ENCODE measurements at places on chromosomes 5 and 9.

GRCh38 chr5:125413496-125414274 is 667.2 kb upstream of the ZNF608 start:
- no peak for DNase-seq

- DNase-seq, result no peak
These were observed 841.2 kb upstream of the DMAC1 start for GRCh38 chr9:8640761-8641160.

DNA sequence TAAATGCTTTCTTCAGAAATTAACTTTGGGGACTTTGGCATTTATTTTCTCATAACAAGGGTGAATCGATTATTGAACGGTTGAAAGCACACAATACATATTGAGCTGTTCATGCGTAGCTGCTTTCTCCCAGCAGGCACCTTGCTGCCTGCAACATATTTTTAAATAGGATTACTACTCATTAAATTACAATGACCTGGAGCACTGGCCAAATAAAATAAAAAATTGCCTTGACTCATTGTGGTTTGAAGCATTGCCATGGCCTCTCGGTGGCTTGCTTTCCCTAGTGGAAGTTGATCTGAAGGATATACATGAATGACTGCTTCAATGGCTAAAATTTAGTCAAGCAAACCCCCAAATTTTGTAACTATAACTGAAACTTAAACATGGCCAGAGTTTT is 181.6 kb upstream of the NUDT12 start:
- peak; percentile 66 for DNase-seq

- DNase-seq, result no peak
These were observed 7.1 kb downstream of the NFX1 start for GRCh38 chr9:33297432-33297831.

GRCh38 chr5:116989995-116990394 is 415.4 kb upstream of the SEMA6A start:
- no peak for DNase-seq

- peak; percentile 24 for DNase-seq
These were observed 5.2 kb downstream of the IL13 start for GRCh38 chr5:132662925-132663770.

DNA sequence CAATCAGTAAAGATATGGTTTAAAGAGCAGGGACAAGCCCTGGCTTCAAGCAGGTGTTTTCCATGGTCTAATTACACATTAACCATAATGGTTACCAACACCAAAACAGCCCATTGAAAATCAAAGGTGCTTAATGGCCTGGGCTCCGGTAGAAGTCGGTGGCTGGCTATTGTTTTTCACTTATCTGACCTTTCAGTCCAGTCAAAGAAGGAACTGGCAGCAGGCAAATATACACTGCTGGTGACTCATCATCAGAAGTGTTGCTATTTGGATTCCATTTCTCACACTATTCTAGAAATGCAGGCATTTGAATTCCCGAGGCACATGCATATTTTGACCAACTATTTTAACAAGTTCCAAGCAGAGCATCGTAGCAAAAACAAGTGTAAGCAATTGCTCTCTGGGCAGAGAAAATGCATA is 26.3 kb upstream of the GABRP start:
- DNase-seq, result peak; percentile 71

- no peak for DNase-seq
These were observed 42.8 kb downstream of the EXD3 start for GRCh38 chr9:137380171-137380570.

DNA sequence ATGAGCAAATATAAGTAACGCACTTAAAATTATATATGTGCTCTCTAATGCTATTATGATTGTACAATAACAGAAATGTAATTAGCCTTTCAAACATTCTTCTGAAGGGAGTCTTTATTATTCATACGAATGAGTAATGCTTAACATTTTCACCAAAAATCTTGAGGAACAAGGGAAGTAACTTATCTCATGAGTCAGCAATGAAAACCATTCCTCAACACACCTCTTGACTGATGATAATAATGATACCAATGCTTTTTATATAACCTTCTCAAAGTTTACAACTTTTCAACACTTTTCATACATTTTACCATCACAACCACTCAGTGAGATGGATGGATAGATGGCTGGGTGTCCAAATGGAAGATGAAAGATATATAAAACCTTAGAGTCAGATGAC is 369.3 kb downstream of the BNC2 start:
- DNase-seq, result peak; percentile 84

DNA sequence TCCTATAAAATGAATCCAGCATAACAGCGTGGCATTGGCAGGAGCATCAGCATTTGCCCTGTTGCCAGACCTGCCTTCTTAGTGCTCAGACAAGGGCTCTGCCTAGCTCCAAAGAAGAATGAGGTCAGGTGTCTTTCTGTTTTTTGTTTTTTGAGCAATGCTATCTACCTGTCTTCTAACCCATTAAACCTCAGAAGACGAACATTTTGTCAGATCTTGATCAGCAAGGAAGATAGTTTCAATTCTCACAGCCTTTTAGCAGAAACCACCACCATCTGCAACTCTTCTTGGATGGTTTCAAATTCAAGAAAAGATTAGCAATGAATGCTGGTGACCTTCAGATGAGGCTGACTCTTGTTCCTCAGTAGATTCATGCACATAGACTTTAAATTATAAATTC is 103.5 kb upstream of the IQGAP2 start:
- DNase-seq, result no peak

GRCh38 chr9:27335075-27335474 is 38.1 kb upstream of the EQTN start:
- DNase-seq, result no peak

DNA sequence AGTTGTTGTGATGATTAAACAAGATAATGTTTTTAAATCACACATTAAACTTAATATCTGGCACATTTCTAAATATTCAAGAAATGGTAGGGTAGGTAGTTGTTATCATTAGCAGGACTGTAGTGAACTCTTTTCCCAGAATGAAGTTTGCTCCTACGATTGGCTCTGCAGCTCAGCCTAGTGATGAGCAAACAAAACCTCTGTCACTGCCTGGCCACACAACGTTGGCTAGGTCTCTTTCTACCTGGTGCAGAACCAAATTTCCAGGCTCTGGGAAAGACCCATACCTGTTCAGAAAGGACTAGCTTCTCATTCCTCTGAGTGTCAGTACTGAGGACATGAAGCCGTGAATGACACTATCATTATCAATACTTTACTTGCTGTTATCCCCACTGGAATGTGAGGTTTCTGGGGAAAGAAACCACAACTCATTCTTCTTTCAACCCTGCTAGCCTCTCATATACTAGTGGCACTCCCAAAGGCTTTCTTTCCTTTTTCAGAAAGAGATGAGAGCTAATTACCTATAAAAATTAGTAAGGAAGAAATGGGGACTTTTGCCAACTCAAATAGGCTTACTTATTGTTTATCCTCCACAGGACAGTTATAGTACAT is 219.3 kb upstream of the TRIM32 start:
- peak; percentile 20 for DNase-seq

DNA sequence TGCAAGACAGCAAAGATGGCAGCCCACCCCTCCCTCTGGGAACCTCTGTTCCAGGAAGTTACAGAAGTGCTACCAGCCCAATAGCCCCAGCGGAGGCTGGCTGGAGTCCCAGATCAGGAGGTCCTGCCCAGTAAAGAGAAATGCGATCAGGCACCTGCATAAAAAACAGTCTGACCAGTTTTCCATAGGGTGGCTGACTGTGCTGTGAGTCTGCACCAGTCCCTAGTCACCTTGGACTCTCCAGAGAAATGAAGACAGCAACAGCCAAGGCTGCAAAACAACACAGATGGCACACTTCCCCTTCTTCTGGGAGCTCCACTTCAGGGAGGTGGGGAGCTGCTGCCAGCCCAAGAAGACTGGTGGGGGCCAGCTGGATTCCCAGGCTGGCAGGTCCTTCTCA is 265.5 kb upstream of the PCSK5 start:
- no peak for DNase-seq

- peak; percentile 46 for DNase-seq
These were observed 220.6 kb upstream of the MAP3K1 start for GRCh38 chr5:56594792-56595191.

DNA sequence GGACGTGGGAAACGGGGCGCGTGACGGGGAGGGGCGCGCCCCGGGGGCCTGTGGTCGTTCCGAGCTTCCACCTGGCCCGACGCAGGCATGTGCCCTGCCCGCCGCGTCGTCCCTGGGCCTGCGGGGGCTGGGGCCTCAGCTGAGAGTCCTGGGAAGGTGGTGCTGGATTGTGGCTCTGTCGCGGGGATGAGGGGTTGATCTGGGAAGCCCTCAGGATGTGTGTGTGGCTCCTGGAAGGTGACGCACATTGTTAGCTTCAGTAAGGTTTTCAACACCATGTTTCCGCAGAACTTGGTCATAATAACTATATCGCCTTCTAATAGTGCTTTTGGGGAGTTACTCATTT is 589.1 kb downstream of the MTRR start:
- peak; percentile 46 for DNase-seq

DNA sequence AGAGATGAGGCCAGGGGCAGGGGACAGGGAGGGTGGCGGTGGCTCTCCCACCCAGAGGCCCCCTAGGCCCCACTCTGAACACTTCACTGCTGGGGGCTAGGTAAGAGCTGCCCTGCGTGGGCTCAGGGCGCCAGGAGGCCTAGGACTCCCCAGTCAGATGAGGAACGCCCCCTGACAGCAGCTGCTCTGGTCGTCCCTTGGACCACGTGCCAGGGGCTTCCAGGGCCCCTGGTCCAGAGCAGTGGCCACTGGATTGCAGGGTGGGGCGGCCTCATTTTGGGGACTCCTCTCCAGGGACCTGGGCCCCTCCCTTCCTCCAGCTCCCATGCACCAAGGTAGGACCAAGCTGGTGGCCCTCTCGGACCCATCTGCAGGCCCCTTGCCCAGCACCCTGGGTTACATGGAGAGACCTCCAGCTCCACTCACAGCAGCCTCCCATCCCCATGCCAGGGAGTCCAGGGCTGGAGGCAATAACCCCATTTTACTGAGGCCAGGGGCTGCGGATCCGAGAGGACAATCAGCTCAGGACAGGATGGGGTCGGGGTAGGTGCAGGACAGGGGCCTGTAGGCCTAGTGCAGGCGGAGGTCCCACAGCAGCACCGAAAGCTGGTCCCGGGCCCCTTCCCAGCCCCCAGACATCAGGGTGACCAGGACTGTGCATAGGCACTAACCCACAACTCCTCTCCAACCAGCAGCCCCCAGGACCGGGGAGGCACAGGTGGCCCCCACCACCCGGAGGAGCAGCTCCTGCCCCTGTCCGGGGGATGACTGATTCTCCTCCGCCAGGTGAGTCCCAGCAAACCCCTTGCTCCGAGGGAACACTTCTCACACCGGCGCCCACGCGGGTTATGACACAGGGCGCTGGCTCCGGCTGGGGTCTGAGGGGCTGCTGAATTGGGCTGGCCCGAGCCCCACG is 1.5 kb downstream of the EGFL7 start:
- DNase-seq, result no peak

GRCh38 chr5:54804521-54804920 is 180.9 kb downstream of the ESM1 start:
- DNase-seq, result no peak

- DNase-seq, result no peak
These were observed 312.6 kb downstream of the MCTP1 start for GRCh38 chr5:94972268-94972667.

- no peak for DNase-seq
These were observed 75.7 kb downstream of the CAMK4 start for GRCh38 chr5:111299831-111300432.

GRCh38 chr5:43693411-43693810 is 90.4 kb downstream of the NNT start:
- DNase-seq, result no peak

DNA sequence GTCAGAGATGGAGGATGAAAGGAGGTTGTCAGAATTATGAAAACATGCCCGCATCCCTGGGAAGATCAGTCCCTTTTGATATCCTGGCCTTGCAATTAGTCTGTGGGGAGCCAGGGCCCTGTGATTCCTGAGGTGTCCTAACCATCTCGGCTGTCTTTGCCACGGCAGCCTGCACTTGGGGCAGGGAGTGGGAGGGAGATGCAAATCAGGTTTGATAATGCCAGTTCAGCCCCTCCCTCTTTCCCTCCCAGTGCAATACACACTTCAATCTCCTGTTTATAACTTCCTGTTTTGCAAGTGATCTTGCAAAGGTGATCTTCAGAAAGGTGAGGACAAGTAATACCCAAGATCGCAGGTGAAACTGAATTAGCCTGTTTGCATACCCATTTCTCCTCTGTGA is 114.0 kb upstream of the ALDH1B1 start:
- DNase-seq, result no peak

DNA sequence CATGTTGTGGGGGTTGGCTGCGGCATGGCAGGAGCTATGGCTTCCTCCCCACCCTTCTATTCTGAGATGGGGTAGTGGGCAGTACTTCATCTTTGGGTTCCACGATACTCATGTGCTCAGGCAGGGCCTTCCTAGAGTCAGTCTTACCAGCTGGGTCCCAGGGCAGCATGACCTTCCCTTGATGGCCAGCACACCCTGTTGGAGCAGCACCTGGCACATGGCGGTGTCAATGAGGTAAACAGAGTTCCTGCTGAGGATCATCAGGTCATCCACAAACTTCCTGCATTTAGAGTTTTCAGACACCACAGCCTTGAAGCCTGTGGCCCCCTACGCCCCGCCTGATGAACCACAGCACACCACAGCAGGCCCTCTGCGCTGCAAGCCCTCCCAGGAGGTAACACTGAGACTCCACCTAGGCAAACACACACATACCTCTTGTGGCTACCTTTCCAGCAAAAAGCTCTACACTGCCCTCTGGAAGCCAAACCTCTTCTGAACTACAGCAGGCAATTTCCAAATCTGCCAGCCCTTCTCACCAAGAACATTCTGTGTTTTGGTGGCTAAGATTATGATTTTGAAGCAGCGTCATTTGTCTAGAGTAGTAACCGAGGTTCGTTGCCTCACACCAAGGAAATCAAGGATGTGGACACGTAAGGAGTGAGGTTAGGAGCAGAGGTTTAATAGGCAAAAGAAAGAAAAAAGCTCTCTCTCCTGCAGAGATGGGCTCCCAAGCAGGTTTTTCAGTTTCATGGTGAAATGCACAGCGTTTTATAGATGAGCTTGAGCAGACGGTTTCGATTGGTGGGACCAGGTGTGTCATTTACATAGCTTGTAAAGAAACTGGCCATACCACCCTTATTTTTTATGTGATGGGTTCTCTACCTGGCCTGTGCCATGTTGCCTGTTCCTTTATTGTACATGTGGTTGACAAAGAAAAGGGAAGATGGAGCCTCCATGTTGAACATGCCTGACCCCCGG is 20.3 kb upstream of the TMEM174 start:
- DNase-seq, result no peak

GRCh38 chr9:115198001-115198400 is 80.0 kb upstream of the TNC start:
- peak; percentile 78 for DNase-seq

DNA sequence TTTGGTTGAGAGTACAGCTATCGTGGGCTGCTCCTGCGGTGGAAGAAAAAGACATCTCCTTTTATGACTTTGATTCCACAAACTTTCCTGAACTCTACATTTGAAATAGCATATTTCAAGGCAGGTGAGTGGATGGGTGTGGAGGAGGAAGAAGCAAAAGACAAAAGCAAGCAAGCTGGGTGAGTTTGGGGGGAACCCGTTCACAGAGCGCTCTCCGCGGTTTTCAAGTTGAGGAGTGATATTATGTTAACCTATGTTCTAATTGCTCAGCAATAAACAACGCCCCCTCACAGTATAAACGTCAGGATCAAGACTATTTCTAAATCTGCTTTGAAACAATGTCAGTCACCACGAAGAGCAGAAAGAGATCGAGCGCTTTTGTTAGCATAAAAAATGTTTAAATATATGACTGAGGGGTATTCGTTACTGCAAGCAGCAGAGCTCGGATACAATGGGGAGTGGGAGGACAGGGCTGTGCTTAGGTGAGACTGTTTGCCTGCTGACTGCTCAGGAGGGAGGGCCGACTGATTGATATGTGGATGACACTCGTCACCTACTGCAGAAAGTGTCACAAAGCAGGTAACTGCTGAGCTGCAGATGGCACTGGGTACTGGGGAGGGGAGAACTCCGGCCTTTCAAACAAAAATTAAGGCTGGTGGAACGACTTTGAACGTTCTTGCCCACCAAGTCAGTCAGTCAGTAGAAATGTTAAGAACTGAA is 236.5 kb downstream of the DRD1 start:
- DNase-seq, result no peak
